ENCODE measurements at places on chromosomes 7 and 10. TPM values are rescaled to one million over a fixed set of nuclear protein-coding genes. Genes with fewer than 3 reads are reported as not detected.

DNA sequence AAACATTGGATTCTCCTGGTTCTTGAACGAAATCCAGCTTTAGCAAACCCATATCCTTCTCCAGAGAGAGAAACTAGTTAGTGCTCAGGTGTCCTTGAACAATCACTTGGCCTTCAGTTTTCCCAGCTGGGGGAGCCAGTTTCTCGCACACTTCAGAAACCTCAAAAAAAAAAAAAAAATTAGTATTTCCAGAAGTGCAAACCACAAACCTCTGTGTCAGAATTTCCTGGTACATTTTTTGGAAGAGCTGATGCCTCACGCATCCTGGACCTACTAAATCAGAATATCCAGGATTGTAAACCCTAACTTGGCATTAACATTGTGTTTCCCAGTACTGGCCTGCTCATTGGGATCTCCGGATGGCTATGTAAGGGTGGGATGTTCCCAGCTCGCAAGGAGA, 143.4 kb upstream of the EGR2 start:
- H3K4me3 ChIP-seq = no peak overlapping the region
- H3K36me3 ChIP-seq = no peaks in the 10 kb centered on the region
- H3K4me1 ChIP-seq = no peaks in the 10 kb centered on the region
- H3K27ac ChIP-seq = no peak overlapping the region
- no peak for DNase-seq

- DNase-seq = no peak
- no peaks in the 10 kb centered on the region for H3K4me1 ChIP-seq
- no peaks in the 10 kb centered on the region for H3K27me3 ChIP-seq
- H3K4me3 ChIP-seq = no peak overlapping the region
- H3K36me3 ChIP-seq = no peaks in the 10 kb centered on the region
Observed at GRCh38 chr10:55979203-55979602, 381.9 kb downstream of the ZWINT start.

DNA sequence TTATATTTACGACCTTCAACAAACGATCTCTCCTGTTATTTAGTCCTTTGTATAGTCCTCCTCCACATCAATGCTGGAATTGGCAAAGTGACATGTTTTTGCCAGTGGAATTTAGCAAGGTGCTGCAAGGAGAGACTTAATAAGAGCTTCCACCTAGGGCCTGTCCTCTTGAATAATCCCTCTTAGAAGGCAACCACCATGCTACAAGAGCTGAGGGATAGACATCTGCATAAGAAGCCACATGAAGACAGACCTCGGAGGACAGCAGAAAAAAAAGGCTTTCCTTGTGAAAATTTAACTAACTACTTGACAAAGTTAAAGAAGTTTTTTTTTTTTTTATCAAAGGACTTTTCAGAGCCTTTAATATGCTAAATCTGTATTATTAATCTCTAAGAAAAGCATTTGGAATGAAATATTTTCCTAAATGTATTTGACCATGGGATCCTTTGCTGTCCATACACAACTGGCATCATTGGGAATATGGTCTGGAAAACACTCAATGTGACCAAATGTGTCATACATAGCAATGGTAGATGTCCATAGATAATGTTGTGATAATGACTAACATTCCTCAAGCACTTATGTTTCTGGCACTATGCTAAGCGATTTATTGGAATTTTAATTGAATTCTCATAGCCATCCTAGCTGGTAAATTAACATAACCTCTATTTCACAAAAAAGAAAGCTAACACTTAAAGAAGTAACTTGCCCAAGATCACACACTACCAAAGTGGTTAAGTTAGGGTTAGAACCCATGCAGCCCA, 13.2 kb downstream of the HYCC1 start:
- no peak overlapping the region for H3K27ac ChIP-seq
- DNase-seq = no peak
- no peaks in the 10 kb centered on the region for H3K36me3 ChIP-seq

GRCh38 chr7:753190-753589, 26.1 kb upstream of the PRKAR1B start:
- H3K27ac ChIP-seq = no peak overlapping the region
- H3K4me1 ChIP-seq = no peaks in the 10 kb centered on the region
- no peak for DNase-seq

GRCh38 chr10:123516291-123516690, 149.9 kb upstream of the GPR26 start:
- H3K36me3 ChIP-seq = no peaks in the 10 kb centered on the region
- H3K27ac ChIP-seq = no peak overlapping the region
- H3K27me3 ChIP-seq = no peaks in the 10 kb centered on the region
- no peak for DNase-seq
- no peak overlapping the region for H3K4me3 ChIP-seq

DNA sequence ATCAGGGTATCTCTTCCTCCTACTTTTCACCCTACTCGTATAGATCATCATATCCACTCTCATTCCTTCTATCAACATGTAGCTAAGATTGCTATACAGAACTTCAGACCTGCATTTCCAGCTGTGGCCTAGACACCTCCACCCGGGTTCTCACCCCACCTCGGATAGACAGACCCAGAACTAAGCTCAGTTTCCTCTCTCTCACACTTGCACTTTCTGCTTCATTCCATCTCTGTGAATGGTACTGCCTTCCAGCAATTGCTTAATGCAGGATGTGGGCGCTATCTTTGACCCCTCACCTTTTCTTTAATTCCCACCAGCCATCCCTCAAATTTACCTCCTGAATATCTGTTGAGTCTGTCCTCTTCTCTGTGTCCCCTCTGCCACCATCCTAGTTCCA, 35.7 kb downstream of the AGK start:
- no peak overlapping the region for H3K4me3 ChIP-seq
- no peaks in the 10 kb centered on the region for H3K36me3 ChIP-seq
- no peak for DNase-seq
- no peak overlapping the region for H3K27ac ChIP-seq
- H3K27me3 ChIP-seq = no peaks in the 10 kb centered on the region

DNA sequence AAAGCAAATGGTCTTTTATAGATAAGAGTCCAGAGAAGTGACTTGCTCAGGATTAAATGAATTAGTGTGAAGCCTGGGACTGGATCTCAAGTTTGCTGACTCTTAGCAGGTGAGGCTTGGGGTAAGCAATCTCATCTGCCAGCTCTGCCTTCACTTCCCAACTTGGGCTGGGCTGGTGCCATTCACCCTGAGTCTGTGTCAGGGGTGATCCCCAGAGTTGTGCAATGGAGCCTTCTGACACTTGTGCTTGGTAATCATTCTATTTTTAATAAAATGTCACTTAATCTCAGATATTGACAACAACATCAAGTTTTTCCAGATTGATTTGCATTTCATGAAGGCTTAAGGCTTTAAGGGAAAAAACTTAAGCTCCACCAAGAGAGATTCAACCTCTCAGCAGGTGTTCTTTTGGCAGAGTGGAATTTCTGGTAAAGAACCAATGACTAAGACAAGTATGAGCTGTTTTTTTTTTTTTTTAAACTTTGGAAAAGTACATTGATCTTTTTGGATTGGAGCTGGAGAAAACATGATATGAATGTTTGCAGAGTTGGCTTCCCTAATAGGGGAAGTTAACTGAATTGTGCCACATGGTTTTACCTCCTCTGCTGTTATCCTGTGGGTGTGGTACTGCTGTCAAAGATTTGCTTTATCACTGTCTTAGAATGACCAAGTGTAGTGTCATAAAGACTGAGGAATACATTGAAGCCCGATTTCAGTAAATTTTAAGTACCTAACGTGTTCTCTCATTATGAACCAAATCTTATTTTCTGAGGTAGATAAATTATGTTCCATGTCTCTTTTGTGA, 48.6 kb upstream of the GPR37 start:
- no peaks in the 10 kb centered on the region for H3K4me1 ChIP-seq
- H3K36me3 ChIP-seq = no peaks in the 10 kb centered on the region
- no peaks in the 10 kb centered on the region for H3K27me3 ChIP-seq
- H3K4me3 ChIP-seq = no peak overlapping the region

- no peaks in the 10 kb centered on the region for H3K4me1 ChIP-seq
- no peaks in the 10 kb centered on the region for H3K36me3 ChIP-seq
- DNase-seq = no peak
- H3K27ac ChIP-seq = no peak overlapping the region
Observed at GRCh38 chr10:12631216-12631615, 281.9 kb downstream of the CAMK1D start.

The BUD23 gene
- 59.3 TPM for total RNA-seq

The LLCFC1 gene
- 0.76 TPM for total RNA-seq

The FXYD4 gene
- total RNA-seq = not detected

The LIPJ gene
- total RNA-seq = not detected
